Skin of body (tissue), 3 donors: ENCODE measurements at places on chromosomes 6 and 20.

DNA sequence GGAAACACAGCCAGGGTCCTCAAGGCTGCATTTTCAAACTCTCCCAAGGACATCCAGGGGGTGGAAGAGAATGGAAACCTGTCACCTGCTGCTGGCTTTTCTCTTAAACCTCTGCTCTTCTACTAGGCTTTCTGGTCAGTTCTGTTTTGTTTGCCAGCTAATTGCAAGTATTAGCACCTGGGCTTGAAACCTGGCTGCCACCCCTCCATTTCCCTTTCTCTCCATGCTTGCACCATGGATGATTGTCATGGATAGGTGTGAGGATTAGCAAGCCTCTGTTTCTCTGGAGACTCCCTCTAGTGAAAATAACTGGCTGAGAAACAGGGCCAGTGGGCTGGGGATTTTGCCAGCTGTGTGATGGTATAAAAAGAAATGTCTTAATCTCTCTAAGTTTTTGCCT, 33.0 kb upstream of the GPR6 start:
- DNase-seq: no peak

DNA sequence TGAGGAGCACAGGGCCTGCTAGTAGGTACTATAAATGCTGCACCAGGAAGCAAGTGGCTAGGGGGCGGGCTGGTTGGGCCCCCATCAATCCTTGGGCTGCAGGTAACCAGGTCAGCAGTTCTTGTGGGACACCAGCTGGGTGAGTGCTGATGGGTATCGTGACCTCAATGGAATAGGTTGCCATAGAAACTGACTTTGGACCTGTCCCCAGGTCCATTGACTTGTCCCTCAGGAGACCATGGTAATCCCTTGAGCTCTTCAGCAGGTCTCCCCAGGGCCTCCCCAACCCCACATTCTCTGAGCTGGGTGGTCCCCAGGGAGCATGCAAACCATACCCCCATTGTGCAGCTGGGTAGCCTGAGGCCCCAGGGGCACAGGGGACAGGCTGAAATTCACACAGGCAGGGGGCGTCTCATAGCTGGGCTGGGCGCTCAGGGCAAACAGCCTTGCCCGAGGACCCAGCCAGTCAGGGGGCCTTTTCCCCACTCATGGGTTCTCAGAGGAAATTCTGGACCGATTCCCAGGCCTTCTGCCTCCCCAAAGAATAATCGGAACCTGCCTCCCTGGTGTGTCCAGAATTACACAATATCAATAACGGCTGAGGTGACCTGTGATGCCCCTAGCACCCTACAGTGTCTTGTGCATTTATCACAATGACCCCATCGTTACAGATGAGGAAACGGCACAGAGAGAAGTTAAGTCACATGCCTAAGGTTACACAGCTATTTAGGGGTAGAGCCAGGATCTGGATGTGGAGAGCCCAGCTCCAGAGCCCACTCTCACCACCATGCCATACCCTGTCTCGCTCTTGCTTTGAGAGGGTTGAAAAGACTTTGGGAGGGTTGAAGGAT, 35.9 kb downstream of the SRC start:
- no peak for DNase-seq

- no peak for DNase-seq
These were observed 20.1 kb downstream of the HECA start for GRCh38 chr6:139154881-139155547.

DNA sequence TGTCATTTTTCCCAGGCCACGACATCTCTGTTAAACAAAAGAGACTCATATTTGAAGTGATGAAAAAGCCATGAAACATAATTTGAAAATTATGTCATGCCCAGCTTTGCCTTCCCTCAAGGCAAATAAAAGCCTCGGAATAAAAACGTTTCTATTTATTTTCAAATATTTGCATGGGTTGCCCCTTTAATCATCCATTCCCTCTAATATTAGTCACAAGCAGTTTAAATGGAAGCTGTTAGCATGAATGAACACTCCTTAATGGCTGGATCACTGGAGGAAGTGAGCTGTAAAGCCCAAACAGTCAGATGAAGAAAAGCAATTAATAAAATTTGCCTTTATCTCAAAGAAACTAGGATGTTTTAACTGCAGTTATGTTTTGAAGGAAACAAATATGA, 69.3 kb upstream of the STMND1 start:
- no peak for DNase-seq

DNA sequence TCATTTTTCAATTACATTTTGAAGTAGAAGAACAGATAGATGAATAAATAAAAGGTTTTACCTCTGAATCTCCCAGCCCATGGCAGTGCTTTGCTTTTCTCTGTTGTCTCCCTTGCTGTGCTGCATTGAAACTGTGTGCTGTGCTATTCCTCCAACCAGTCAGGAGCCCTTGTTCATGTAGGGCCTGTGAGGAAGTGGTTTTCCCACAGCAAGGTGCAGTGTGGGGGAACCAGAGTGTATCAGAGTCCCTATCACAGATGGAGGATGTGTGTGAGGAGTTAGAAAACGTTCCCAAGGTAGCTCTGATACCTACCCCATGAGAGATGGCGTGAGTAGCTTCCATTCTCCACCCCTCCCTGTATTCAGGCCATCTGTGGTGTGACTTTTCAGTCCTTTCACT, 72.8 kb upstream of the RALGAPA2 start:
- DNase-seq: no peak

DNA sequence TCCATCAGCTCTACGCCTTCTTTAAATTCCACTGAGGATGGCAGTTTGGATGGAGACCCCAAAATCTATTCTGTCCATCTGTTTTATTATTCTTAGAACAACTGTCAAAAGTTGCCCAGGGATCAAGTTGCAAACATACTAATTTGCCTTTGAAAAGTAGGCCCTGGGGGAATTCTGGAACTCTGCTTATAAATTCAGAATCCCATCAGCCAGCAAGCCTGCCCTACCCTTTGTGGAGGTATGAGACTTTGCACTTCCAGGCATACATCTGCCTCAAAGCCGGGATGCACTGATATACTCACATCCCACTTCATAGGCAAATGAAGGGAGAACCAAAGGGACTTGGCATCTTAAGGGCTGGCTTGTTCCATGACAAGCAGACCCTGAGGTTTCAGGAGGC, 93.6 kb downstream of the INSM1 start:
- DNase-seq: no peak

- DNase-seq: no peak
These were observed 108.0 kb upstream of the PDE7B start for GRCh38 chr6:135743476-135743875.

DNA sequence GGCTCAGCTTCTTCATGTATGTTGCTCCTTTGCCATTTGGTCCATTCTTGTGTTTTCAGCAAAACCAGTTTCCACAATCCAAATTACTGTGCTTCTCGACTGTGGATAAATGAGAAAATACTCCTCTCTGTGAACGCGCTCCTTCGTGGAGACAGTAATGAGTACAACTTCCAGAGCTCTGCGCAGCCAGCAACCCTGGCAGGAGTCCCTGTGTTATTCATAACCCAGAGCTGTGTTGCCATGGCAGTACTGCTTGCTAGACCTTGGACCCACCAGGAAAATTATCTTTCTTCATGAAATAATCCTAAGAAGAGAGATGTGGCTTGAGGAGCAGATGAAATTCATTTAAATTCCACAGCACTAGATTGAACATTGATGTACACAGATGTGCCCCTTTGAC, 73.7 kb downstream of the SLC22A3 start:
- peak; percentile 82 for DNase-seq

GRCh38 chr20:34577061-34577460, 18.5 kb downstream of the MAP1LC3A start:
- no peak for DNase-seq

DNA sequence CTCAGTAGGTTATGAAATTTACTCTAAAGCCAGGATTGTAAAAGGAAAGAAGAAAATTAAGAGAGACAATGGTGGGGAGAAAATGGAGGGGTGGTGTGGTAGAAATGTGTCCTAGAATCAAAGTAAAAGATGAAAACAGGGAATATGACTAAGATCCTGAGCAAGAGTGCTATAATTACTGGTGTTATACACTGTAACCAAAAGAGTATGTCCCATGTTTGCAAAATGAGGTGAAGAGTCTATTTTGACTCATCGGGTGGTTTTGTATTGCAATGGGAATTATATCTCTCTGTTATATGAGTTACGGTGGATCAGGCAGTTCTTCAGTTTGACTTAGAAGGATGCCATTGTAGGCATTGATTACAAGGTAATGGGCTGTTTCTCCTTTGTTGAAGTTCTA, 8.5 kb downstream of the L3MBTL3 start:
- no peak for DNase-seq

GRCh38 chr6:11043961-11044711, at the start of gene ELOVL2:
Gene ELOVL2 (minus strand): TSS chr6:11044305. CDS start chr6:11044230, 75 bp downstream.
- DNase-seq: peak; percentile 31

GRCh38 chr6:85961125-85961524, 318.4 kb upstream of the SYNCRIP start:
- no peak for DNase-seq

GRCh38 chr6:101435038-101435437, 41.5 kb downstream of the GRIK2 start:
- DNase-seq: no peak

DNA sequence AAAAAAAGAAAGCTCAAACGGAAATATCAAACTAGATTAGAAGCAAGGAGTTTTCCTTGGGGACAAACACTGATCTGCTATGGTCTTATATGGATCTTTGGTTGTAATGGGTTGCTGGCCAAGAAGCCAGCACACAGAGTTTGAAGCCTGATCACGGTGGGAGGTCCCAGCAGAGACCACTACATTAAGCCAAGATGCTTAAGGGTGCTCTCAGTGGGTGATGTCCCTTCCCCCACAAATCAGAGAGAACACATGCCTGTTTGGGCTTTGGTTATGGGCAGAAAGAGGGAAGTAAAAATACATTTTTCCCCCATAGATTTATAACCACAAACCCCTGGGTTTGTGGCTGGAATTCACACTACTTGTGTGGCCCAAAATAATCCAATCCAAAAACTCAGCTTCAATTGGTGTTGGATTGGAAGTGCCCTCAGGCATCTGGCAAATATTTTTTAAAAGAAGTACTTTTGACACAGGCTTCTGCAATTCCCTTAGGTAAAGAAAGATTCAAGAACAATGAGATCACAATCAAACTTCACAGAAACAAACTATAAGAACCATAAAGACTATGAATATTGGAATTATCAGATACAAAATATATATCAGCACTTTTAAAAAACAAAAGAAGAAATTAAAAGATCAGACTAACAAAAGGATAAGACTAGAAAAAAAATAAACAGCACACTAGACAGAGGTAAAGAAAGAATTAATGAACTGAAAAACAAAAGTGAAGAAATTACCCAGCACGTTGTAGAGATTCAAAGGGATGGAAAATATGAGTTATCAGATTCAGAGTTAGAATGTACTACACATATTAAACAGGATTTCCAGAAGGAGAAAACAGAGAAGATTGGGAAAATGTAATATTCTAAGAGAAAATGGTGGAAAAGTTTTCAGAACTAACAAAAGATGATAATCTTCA, 44.7 kb downstream of the ESF1 start:
- no peak for DNase-seq

DNA sequence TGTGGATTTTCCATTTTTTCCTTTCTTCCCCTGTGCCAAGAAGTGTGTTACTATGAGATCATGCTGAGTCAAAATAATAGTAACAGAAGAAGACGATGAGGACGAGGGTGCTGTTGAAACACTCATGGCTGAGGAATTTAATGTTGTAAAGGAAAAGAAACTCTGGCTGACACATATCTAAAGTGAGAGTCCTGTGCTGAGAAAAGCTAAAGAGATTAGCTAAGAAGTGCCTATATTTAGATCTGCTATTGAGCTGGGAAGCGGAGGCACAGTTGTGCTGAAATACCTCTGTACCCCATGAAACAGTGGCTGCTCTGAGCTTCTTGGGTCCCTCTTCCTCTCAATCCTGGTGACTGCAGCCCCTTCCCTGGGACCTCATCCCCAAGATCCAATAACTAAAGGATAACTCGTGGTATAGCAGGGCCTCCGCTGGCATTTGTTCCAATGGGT, 1.1 kb upstream of the SYTL3 start:
- no peak for DNase-seq

GRCh38 chr20:11247046-11248010, 573.5 kb upstream of the JAG1 start:
- DNase-seq: no peak
